ENCODE measurements at places on chromosomes 2 and 18.
A peak's percentile ranks its signal among the peaks of the same experiment; 100 is the strongest.

GRCh38 chr2:33730193-33730592, 131.1 kb upstream of the FAM98A start:
- no peak for DNase-seq

DNA sequence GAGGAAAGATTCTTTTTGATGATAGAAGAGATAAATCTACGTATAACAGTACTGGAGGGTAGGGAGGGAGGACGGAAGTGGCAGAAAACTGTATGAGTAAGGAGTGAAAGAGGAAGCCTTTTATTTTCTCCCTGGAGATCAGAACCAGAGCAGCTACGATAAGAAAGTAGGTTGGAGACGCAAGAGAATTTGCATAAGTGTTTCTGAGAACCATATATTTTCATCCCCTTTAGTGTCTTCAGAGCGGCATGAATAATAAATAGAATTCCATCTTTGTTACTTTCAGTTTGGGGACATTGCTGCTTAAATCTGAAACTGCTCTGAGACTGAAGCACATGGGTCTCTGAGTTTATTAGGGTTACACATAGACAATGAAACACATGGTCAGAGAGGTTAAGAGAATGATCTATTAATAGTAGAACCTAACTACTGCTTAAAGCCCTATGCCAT, 230.2 kb upstream of the TNP1 start:
- peak; percentile 22 for DNase-seq

- no peak for DNase-seq
These were observed 327.5 kb upstream of the SPHKAP start for GRCh38 chr2:228509021-228509420.

DNA sequence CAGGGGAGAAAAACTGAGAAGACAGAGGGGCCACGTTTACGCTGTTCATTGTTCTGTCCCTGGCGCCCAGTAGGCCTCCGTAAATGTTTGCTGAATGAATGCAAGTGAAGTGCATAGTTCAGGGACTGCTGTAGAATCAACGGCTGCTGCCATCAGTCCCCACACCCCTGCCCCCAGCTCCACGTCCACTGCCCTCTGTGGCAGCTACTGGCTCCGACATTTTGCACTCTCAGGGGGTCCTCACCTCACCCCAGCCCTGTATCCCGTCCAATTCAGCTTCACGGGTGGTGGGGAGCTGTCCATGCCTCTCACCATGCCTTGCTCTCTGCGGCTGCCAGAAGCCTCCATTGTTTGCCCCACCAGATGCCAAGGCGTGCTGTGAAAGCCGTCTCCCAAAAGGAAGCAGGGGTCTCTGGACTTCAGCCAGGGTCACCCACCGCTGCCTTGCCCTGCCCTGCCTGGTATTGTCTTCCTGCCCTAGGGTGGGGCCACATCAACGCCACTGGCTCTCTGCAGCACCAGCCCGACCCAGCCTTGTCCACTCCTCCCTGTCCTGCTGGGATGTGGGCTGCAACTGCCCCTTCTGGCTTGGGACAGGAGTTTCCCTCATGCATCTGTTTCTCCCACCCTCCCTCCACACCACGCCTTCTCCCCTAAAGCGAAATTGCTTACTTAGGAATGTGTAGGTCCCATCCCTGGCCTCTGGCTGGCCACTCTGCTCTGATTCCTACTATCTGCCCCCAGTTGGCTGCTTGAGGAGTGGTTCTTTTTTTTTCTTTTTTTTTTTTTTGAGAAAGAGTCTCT, 86.0 kb downstream of the RHOB start:
- no peak for DNase-seq

GRCh38 chr2:189511210-189511959, 69.2 kb downstream of the SLC40A1 start:
- DNase-seq = no peak

- DNase-seq = peak; percentile 5
These were observed 100.4 kb upstream of the SMAD2 start for GRCh38 chr18:48030616-48031480.

DNA sequence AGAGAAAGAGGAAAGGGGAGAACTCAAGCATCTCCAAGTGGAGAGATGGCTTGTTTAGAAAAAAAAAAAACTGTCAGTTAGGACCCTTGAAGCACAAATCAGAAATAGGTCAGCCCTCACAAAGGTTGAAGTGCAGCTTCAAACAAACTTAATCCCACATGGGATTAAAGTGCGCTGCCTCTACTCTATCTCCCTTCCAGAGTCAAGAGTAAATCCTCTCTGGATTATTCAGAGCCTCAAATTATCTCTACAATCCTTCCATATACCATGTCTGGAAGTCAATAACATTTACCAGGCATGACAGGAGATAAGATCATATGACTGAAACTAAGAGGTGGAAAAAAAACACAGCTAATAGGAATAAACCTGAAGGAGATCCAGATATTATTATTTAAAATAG, 69.8 kb downstream of the SMAD7 start:
- DNase-seq = no peak

- no peak for DNase-seq
These were observed 157.4 kb downstream of the TANC1 start for GRCh38 chr2:159125858-159126257.

GRCh38 chr2:28488083-28488830, 7.6 kb upstream of the PLB1 start:
- peak; percentile 56 for DNase-seq

DNA sequence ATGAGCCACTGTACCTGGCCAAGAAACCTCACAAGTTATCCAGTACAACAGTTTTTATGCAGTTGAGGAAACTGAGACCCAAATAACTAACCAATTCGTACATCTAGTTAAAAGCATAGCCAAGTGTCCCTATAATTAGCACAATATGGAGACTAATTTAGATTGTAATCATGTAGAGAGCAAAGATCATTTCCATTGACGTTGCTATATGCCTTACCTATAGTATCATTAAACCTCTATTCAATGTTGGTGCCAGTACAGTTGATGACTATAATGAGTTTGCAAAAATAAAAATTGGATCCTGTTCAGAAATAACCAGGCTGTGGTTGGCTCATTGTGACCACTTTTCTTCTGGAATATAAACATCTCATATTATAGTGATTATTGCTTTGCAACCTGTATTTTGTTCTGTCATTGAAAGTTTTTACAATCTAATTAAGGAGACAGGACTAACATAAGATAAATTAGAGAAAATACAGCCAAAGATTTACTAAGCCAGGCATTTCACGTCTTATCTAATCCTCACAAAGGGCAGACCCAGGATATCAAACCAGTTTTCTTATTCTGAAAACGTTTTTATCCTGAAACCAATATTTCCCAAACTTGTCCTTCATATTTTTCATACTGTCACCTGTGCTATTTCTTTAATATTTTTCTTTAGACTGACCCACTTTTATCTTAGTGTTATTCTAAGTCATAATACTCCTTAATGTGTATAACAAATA, 130.0 kb upstream of the STON1 start:
- no peak for DNase-seq

DNA sequence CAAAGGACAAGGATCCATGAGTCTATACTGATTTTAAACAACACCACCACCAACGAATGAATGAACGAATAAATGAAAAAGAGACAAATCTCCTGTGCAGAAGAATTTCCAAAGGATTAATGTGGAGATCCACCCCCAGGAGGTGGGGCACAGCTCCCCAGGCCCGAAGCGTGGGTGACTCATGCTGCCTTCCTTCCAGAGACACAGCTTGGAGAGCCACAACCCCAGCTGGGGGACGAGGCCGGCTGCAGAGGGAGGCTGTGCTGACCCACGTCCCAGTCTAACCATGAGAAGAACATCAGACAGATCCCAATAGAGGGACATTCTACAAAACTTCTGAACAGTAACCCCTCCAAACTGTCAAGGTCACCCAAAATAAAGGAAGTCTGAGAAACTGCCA, 557.3 kb upstream of the SALL3 start:
- no peak for DNase-seq

- no peak for DNase-seq
These were observed 48.4 kb downstream of the TANK start for GRCh38 chr2:161208527-161209139.

GRCh38 chr2:196500686-196501431, 138.7 kb upstream of the CCDC150 start:
- DNase-seq = no peak

- DNase-seq = no peak
These were observed 579.3 kb downstream of the PIK3C3 start for GRCh38 chr18:42534313-42534712.

DNA sequence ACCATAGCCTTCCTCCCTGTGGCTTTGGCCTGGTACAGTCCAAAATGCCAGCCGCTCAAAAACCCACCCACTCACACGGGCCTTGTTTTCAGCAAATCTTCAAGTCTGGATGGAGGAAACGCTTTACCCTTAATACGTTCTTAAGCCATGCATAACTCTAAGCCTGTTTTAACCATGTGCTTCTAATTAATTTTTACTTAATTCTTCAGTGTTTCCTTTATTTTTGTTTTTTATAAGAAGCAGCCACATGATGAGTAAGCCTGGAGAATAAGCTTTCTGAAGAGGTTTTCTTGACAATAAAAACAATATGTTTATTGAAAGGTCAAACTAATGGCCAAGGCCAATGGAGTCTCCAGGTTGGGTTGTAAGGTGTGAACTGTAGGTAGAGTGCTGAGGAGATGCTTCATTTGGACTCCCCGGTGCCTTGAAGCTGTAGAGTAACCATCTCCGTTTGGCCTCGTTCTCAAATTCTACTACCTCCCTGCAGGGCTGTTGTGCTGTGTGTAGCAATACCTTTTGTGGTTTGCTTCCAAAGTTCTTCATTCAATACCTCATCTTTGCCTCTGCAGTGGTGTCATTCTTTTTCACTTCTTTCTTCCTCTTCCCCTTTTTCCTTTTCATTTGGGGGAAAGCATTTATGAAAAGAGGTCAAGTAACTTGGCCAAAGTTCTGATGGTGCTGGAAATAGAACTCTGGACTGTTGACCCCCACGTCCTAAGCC, 113.7 kb downstream of the PRKCE start:
- peak; percentile 88 for DNase-seq

DNA sequence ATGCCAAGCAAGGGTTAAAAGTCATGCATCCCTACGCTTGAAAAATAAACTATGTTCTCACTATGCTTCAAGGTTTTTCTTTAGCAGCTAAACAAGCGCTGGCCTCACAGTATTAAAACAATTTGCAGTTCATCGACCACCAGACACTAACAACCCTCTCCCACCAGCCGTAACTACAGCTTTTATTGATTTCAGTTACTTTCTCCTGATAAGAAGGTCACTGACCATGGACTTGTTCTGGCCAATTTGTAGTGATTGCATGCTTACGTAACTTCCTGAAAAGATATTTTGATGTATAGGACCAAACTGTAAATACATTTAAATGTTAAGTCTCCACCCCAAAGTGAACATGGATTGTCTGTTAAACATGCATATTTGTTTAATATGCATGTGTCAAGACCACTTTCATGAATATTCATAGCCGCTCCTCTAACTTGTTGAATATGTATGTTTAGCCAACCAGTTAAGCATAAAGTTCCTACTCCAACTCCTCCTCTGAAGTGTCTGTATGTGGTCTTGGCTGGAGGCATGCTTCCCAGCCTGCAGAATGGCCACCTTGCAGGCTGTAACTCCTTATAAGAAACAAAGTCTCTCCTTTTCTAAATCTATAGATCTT, 1.7 kb upstream of the THOC1 start:
- DNase-seq = no peak

DNA sequence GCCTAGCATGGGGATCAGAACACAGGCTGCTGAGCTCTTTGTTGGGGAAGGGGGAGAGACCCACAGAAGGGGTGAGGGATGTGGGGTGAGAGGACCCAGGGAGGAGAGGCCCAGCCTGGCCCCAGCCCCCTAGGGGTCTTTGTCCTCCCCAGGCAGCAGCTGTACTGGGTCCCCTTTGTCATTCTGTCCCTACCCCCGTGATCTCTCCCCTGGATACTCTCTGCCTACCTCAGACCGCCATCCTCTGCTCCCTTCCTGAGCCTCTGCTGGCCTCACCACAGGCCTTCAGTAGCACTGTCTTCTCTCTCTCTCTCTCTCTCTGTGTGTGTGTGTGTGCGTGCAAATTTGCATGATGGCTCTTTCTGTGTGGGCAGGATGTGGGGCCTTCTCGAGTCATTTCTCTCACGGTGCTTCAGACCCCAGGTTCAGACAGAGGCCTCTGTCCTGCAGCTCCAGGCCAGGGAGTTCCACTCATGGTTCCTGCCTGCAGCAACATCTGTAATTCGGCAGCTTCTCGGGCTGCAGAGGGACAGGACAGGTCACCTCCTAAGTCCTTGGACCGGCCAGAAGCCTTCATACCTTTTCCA, 1.4 kb downstream of the PSD4 start:
- DNase-seq = no peak

GRCh38 chr18:61173554-61173953, 159.7 kb upstream of the CDH20 start:
- no peak for DNase-seq

- no peak for DNase-seq
These were observed 138.5 kb downstream of the COL4A4 start for GRCh38 chr2:227025510-227025909.

GRCh38 chr2:86251840-86252266, 52.6 kb downstream of the MRPL35 start:
- DNase-seq = no peak

DNA sequence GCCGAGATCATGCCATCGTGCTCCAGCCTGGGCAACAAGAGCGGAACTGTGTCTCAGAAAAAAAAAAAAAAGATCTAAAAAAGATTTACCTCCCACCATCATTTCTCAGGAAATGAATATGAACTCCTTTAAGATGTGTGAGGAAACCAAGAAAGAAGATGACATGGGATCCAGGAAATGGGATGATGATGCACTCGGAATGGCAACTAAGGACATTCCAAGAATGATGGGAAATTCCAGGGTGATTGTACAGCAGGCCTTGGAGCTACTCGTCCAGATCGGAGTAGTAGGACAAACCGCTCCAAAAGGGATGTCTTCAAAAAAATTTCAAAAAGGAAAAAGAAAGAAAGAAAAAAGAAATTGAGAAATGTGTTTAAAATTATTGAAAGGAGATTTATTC, 84.9 kb upstream of the PMAIP1 start:
- DNase-seq = no peak

DNA sequence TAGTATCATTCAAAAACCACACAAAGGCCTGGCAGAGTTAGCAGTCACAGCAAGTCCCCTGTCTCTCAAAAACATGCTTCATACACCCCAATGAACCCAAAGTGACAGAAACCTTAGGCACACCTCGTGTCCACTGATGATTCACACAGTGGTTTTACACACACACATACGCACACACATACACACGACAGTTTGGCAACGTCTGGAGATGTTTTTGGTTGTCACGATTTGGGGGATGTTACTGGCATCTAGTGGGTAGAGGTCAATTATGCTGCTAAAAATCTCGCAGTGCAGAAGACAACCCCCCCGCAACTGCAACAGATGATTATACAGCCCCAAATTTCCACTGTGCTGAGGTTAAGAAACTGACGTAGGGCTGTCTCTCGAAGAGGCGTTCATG, 72.9 kb upstream of the PARD3B start:
- no peak for DNase-seq
